ENCODE measurements at places on chromosomes 3 and 15. TPM values are rescaled to one million over a fixed set of nuclear protein-coding genes. Genes with fewer than 3 reads are reported as not detected.

POU1F1 gene
- not detected for total RNA-seq

DNA sequence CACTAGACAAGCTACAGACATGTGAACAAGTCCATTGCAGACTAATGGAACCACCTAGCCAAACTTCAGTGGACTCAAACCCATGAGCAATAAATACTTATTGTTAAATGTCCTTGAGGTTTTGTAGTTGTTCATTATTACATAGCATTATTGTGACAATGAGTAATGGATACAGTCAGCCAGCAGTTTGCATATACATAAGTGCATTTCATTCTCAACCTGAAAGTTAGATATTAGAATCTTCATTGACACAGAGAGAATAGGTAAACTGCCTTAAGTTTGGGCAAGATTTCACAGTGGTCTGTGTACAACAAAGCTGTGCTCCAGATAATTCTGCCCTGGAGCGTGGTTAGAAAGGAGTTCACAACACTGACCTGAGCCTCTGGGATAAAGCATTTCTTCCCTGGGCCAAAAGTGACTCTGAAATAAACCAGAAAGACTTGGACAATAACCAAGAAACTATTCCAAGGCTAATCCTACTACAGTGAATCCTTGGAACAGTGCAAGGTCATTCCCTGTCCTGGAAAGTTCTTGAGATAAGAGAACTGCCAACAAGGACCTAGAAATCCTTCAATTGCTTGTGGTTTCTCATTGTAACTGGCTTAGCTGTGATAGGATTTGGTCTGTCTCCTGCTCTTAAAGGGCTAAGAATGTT, 225.5 kb upstream of the STT3B start:
- no peak for ATAC-seq

GRCh38 chr15:63236272-63236671, 41.1 kb upstream of the APH1B start:
- ATAC-seq = no peak

DNA sequence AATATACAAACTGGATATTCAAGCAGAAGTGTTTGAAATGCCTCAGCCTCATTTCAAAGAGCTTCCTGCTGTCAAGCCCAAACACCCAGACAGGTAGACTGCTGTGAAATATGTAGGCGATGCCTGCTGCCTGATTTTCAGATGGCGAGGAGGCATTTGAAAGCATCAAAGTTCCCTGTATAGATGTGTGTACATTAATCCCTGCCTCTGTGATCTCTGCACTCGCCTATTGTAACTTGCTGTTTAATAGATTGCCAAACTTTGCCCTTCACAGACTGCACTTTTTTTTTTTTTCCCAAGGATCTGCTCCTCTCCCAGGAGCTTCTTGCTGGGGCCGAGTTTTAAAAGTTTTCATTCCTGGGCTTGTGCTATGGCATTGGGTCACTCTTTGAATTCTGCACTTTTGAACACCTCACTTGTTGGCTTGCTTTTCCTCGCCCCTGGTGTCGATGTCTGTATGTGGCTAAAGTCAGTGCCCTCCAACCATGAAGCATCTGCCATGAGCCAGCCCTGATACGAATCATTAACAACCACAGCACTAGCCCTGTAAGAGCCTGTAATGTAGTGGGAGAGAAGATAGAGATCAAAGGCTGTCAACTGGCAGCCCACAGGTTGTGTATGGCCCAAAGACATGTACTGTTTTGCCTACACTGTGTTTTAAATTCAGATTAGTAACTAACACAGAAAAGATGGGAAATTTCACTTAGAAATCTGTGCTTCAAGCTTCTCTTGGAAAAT, 287.6 kb upstream of the ICE2 start:
- no peak for ATAC-seq

DNA sequence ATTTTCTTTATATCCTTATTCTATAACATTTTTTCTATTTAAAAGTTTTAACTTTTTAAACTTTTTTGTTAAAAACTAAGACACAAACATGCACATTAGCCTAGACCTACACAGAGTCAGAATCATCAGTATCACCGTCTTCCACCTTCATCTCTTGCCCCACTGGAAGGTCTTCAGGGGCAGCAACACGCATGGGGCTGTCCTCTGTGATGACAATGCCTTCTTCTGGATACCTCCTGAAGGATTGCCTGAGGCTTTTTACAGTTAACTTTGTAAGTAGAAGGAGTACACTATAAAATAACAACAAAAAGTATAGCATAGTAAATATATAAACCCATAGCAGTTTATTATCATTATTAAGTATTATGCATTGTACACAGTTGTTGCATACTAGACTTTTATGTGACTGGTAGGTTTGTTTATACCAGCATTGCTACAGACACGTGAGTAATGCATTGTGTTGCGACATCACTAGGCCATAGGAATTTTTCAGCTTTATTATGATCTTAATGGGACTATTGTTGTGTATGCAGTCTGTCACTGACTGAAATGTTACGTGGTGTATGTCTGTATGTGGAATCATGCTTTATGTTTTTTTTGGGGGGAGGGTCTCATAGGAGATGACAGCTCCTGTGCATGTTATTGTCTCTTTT, 18.2 kb downstream of the ATP1B3 start:
- peak; percentile 89 for ATAC-seq

- ATAC-seq = peak; percentile 25
These were observed 402.1 kb downstream of the PDCD6IP start for GRCh38 chr3:34200576-34200975.

DNA sequence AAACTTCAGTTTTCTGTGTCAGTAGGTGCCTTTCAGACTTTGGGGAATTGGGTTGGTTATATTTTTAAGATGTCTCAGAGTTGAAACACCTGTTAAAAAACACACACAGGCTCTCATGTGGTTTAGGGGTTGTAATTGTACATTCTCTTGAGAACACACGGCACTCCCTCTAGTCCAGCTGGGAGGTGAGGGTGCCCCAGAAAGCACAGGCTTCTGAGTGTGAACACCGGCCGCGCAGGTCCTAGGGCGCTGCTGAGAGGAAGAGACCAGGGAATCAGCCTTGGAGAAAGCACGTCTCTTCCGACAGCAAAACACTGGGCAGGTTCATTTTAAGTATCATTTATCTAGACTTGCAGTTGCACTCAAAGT, 68.0 kb upstream of the RPL35A start:
- ATAC-seq = no peak

DNA sequence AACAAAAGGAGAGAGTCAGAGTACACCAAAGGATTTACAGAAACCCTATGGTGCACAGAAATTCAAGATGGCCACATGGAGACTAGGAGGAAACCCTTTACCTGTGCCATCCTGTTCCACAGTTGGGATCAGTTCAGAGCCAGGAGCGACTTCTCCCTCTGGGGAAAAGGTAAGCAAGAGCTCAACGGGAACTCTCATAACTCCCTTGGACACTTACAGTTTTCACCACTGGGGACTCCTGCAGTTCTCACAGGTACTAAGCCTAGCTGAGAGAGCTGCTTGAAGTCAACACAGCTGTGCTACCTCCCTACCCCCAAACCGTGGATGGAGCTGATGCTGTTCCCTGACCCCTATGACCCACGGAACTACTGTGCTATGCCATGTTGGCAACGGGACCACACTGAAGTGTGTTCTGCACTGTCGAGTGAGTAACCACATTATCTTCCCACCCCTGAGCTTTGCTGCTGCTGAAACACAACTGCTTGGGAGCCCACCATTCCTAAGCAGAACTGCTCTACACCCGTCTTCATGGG, 606.8 kb downstream of the GBE1 start:
- no peak for ATAC-seq

DNA sequence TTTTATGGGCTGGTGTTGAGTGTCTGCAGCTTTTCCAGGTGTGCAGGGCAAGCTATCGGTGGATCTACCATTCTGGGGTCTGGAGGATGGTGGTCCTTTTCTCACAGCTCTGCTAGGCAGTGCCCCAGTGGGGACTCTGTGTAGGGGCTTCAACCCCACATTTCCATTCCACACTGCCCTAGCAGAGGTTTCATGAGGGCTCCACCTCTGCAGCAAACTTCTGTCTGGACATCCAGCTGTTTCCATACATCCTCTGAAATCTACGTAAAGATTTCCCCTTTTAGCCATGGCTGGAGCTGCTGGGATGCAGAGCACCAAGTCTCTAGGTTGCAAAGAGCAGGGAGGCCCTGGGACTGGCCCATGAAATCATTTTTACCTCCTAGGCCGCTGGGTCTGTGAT, 11.6 kb downstream of the RFX7 start:
- no peak for ATAC-seq

GRCh38 chr3:111588527-111588926, 6.6 kb downstream of the ZBED2 start:
- no peak for ATAC-seq

PYGO1 gene
- 1.8 TPM for total RNA-seq

DNA sequence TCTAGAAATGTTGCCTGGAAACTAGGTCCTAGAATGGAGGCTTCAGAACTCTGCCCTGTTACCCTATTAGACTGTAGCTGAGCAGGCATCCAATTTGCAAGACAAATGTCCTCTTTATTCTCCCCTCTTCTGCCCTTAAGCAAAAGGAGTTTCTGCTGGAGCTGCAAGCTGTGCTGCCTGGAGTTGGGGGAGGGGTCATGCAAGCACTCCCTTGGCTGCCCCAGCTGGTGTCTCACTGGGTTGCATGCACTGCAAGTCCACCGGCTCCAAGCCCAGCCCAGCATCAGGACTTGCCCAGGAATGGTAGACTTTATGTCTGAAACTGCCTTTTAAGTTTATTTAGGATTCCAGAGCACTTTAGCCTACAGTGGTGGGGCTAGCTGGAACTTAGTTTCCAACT, 15.7 kb upstream of the RBP2 start:
- ATAC-seq = no peak

GRCh38 chr3:119809249-119810017, 27.5 kb downstream of the NR1I2 start:
- ATAC-seq = peak; percentile 8

GCNT3 gene
- 11.4 TPM for total RNA-seq

DNA sequence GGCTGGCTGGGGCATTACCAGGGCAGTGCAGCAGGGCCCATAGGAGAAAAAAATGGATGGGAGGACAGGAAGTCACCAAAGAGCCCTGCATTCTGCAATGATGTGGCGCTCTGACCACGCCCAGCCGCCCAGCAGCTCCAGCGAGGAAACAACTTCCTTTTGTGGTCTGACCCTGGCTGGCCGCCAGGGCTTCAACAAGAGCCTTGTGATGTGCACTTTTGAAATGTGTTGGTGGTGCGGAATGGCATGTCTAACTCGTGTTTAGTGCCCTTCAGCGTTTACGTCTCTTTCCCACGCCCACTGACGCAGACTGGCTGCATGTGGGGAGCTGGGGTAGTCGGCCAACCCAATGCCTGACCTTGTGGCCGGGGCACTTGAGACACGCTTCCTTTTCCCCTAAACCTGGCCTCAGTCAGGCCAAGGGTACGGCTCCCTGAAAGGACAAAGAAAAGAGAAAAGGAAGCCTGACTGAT, 81.9 kb upstream of the CTNNB1 start:
- ATAC-seq = peak; percentile 88

C15orf62 gene
- 4.0 TPM for total RNA-seq

- no peak for ATAC-seq
These were observed 211.2 kb downstream of the FOXP1 start for GRCh38 chr3:71372241-71372768.

DNA sequence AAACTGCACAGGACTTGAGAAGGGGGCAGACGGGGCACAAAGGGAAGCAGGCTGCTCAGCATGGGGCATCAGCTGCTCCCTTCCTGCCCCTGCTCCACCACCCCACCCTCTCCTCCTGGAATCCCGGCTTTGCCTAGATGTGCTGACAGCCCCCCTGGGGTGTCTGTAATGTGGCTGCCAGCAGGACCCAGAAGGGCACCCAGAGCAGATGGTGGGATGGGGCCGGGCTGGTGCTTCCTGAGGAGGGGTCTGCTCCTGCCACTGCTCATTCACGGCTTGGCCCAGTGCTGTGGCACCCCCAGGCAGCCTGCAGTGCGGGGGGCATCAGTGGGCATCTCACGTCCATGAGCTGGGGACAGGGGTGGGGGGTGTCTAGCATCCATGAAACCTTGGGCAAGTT, 10.2 kb downstream of the H1-8 start:
- ATAC-seq = no peak

DNA sequence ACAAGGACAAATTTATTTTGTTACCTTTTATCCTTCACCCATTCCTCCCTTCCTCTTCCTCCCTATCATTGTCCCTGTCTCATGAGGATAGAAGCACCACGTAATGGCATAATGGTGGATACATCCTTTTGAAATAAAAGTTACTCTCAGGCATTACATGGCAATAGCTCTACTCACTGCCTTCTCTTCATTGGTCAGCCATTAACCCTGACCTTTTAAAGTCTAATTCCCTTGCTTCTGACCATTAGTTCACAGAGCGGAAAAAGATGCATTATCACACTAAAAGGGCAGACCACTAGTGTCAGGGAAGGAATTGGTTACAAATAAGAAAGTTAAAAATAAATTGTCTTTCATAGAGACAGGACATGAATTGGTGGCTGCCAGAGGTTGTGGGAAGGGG, 54.6 kb upstream of the EIF1B start:
- no peak for ATAC-seq

- ATAC-seq = peak; percentile 52
These were observed 117.1 kb upstream of the TJP1 start for GRCh38 chr15:29939404-29939803.

FHIT gene
- 10.5 TPM for total RNA-seq

SLC22A14 gene
- 0.24 TPM for total RNA-seq

SEMA5B gene
- not detected for total RNA-seq

JAGN1 gene
- total RNA-seq = 18.4 TPM

FEZF2 gene
- not detected for total RNA-seq

DNA sequence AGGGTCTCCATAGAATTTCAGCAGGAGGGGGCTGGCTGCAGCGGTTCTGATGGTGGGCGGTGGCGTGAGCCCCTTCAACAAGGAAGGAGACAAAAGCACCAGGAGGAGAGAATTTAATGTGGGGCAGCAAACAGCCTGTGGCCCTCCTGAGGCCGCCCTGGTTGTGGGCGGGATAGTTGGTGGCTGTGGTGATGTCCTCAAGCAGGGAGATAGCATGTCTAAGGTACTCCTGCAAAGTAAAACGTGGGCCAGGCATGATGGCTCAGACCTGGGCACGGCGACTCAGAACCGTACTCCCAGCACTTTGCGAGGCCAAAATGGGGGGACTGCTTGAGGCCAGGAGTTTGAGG, 94.0 kb downstream of the LRRK1 start:
- no peak for ATAC-seq

DNA sequence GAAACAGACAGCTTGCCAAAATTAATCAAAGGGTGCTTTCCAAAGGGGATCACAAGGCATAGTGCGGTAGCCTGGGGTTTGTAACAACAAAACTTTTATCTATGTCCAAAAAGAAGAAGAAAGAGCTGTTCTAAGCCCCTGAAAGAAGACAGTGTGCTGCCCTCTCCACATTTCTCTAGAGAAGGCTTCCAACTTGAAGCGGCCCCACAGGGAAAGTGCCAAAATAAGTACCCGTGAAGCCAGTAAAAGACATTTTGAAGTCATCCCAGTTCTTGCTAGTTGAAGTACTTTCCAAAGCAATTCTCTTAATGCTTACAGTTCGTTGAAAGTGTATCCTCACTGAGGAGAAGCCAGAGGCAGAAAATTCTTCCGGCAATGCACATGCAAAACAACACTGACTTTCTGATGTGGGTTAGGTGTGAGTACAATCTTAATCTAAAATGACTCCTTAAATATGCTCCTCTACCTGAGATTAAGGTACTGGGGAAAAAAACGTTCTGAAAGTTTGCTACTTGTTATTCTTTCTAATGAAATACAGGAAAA, 21.3 kb downstream of the GPR15 start:
- no peak for ATAC-seq

OR5H15 gene
- total RNA-seq = not detected

DNASE1L3 gene
- total RNA-seq = 2.7 TPM

TPRG1 gene
- 30.4 TPM for total RNA-seq

Data from esophagus mucosa (tissue), 1 donor.